ENCODE measurements at places on chromosomes 12 and 14. TPM values are rescaled to one million over a fixed set of nuclear protein-coding genes. Genes with fewer than 3 reads are reported as not detected.

Gene FOXN4
- not detected for total RNA-seq

Gene DHRS1
- 20.9 TPM for total RNA-seq

Gene CELA1
- total RNA-seq = not detected

Gene RND1
- 5.6 TPM for total RNA-seq

Gene CCDC197
- total RNA-seq = not detected

Gene AGAP2
- 0.30 TPM for total RNA-seq

Gene CMKLR1
- 1.3 TPM for total RNA-seq

Gene CCDC184
- total RNA-seq = 0.35 TPM

Gene ZNF10
- 8.3 TPM for total RNA-seq

Gene ADAM20
- total RNA-seq = 0.68 TPM

Gene FGD4
- 6.4 TPM for total RNA-seq

Gene PRH1
- 9.3 TPM for total RNA-seq
